ENCODE measurements at places on chromosomes 5 and 9.
A peak's percentile ranks its signal among the peaks of the same experiment; 100 is the strongest.

DNA sequence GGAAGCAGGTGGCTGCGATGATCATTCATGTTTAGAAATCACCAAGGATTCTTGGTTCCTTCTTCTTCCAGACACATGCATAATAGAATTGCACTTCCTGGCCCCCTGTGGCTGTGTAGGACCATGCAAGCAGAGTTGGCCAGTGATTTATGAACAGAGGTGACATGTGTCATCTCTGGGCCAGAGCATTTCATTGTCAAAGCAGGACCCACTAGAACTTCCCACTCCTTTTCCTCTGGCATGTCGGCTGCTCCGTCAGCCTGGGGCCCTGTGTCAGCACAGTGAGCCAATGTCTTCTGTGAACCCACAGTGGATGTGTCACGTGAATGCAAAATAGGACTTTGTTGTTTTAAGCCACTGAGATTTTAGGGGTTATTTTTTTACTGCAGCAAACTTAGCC lies 59.2 kb downstream of the HSD17B3 start:
- DNase-seq: no peak

DNA sequence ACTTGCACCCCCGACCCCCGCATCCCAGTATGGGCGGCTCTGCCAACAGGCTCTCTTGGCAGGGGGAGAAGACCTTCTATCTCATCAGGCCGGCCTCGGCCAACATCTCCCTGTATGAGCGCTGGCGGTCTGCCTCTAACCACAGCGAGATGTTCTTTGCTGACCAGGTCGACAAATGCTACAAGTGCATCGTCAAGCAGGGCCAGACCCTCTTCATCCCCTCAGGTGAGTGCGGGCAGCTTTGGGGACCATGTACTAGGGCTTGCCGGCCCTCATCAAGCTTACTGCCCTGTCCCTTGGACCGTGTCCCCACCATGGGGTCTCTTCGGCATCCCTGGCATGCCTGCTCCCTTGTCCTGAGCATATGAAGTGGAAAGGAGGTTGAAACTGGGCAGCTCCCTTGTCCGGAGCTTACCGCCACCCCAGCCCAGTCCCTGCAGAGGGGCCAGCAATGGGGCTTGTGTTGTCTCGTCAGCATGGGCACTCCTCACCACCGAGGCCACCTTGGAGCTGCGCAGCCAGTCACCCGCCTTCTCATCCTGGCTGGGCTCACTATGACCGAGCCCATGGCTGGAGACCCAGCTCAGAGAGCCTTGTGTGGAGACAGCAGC lies 78.1 kb downstream of the PHF2 start:
- DNase-seq: no peak

GRCh38 chr5:54021431-54022164 lies 288.8 kb downstream of the ARL15 start:
- no peak for DNase-seq

- no peak for DNase-seq
Observed at GRCh38 chr9:130407916-130408663, 36.7 kb upstream of the ASS1 start.

DNA sequence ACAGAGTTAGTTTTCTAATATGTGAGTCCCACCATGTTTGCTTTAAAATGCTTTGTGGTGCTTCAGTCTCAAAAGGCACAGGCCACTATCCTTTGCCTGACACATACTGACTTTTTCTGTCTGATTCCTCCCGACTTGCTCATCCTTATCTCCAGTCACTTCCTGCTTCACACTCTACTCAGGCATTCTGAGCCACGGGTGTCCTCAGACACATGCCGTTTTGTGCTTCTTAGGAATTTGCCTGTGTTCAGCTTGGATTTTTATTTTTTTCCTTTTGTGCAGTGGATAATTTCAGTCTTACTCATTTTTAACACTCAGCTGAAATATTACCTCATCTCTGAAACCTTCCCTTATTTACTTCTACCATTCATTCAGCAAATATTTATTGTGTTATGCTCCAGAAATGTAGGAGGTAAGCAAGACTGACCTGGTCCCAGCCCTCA lies 54.1 kb downstream of the MAN2A1 start:
- no peak for DNase-seq

DNA sequence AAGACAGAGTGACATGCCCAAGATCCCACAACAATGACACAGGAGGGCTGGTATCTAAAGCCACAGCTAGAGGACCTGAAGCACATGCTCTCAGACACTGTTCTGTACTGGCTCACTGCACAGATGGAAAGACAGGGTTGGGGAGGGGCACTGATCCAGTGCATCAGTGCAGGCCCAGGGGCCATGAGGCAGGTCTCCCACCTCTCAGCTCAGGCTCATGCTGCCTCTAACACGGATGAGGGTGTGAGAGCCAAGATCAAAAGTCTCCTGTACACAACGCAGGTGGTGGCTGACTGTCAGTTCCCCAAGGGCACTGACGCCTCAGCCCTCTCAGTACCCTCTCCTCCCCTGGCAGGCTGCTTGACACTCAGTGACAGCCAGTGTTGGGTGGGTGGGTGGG lies 10.9 kb downstream of the RAPGEF1 start:
- peak; percentile 77 for DNase-seq

GRCh38 chr5:146427619-146427997 lies 19.5 kb upstream of the TCERG1 start:
- DNase-seq: no peak

DNA sequence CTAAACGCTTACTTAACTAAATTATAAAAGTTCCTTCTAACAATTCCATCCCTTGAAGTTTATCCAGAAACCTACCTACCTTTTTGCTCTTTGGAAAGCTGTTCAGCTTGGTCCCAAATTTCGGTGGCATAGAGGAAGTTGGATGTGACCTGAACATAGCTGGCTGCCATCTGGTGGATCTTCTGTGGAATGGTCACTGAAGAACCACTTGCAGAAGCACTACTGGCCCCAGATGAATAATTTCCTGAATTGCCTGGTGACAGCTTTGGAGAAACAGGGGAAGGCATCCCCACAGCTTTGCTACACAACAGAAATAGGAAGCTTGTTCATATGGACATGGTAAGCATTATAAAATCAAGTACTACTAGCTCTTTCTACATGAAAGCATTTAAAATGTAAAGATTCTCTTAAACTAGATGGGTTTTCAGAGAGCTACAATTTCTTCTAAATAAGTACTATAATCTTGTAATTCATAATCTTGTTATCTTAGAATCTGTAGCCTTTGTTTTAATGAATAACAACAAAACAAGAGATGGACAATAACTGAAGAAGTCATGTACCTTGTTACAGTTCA lies 9.9 kb downstream of the LEAP2 start:
- peak; percentile 16 for DNase-seq

GRCh38 chr5:77885519-77885918 lies 109.4 kb upstream of the TBCA start:
- DNase-seq: no peak

DNA sequence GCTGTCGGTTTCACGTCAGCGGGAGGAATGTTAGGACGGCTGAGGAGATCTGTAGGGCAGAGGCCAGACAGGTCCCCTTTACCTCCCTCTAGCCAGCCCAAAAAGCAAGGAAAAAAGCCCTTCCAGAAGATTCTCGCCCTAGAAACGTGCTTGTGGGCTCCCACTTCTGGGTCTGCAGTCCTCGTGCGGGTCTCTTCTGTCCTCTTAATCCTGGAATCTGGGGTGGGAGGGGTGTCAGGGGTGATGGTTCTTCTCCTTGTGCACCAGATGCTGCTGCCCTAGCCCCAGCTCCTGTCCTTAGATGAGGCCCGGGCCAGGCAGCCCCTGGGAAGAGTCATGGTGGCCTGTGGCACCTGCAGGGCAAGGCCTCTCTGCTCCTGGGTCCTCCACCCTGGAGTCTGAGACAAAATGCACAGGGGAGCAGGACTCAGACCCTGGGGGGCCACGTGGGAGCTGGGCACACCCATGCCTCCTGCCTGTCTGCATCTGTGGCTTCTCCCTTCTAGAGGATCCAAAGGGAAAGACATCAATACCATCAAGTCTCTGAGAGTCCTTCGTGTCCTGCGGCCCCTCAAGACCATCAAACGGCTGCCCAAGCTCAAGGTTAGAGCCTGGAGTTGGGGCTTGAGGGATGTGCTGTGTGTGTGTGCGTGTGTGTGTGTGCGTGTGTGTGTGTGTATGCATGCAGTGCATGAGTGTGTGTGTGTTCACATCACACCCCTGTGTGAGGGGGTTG lies 174.2 kb downstream of the CACNA1B start:
- DNase-seq: no peak

DNA sequence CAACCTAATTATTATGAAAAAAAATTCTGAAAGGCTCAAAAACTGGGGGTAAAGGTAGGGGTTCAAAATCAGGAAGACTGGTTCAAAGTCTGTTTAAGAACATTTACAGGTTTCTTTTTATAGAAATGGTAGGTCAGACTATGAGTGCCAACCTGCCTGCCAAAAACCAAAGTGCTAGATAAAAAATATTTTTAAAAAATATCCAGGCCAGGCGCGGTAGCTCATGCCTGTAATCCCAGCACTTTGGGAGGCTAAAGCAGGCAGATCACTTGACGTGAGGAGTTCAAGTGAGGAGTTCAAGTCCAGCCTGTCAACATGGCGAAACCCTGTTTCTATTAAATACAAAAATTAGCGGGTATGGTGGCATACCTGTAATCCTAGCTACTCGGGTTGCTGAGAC lies 67.0 kb downstream of the NR3C1 start:
- no peak for DNase-seq

DNA sequence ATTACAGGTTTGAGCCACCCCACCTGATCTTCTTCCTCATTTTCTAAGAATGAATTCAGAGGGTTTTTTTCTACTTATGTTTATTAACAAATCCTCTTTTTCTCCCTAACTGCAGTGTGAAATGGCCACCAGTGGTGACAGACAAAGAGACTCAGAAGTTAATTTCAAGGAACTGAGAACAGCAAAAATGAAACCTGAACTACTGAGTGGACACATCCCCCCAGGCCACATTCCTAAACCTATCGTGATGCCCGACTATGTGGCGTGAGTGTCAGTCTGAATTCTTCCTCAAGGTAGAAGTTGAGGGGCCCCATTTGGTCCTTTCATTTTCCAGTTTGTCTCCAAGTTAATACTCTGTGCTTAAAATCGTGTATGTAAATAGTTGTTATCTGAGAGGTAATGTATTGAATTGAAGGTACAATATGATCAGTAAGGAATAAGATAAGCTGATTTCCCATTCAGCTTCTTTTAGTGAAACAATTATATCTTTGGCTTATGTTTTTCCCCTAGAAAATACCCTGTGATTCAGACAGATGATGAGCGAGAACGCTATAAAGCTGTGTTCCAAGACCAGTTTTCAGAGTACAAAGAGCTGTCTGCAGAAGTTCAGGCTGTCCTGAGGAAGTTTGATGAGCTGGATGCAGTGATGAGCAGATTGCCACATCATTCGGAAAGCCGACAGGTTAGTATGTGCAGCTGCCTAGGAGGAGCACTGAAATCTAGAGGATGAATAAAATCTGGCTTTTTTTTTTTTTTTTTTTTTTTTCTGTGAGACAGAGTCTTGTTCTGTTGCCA lies 17.7 kb downstream of the MARVELD2 start:
- DNase-seq: no peak

GRCh38 chr9:98903961-98904411 lies 39.7 kb upstream of the COL15A1 start:
- no peak for DNase-seq

GRCh38 chr5:96636594-96636993 lies 25.6 kb upstream of the CAST start:
- DNase-seq: no peak

- DNase-seq: no peak
Observed at GRCh38 chr9:70012569-70012968, 31.1 kb upstream of the MAMDC2 start.

GRCh38 chr5:125151150-125151900 lies 404.9 kb upstream of the ZNF608 start:
- no peak for DNase-seq

DNA sequence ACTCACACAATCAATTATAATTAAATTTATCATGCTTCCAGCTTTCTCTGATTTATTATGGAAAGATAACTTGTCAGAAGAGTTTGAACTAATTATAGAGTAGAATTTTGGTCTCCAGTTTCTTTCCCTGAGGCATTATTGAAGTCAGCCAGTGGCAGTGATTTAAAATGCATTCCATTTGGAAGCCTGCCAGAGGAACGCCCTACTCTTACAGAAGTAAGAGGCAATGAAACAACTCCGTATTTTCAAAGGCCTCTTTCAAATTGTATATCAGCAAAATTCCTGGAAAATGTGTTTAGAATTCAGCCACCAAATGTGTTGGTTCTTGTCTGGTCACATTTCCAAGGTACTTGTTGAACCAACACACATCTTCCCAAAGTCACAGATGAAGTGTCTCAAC lies 640.9 kb downstream of the SEMA5A start:
- DNase-seq: no peak

DNA sequence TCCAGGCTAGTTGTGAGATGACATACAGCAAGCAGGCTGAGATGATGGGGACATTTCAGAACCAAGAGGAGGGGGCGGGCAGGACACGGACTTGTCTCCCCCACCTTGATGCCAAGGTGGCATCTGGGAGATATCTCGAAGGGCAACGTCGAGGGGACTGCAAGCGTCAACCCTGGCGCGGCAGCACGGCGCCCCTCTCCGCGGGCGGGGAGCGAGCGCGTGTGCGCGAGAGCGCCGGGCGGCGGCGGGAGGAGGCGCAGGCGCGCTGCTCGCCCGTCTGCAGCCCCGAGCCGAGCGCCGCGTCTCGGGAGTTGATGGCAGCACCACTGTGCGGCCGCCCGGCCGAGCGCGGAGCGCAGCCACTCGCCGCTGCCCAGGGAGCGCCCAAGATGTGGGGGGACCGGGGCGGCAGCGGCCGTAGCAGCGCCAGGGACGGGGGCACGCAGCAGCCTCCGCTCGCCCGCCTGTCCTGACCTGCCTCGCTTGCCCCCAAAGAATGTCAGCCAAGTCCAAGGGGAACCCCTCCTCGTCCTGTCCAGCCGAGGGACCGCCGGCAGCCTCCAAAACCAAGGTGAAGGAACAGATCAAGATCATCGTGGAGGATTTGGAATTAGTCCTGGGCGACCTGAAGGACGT lies at the start of gene PRR16:
Gene PRR16, plus strand, starts transcription at position 310 of the 636 bp plus-strand sequence.
- DNase-seq: no peak

DNA sequence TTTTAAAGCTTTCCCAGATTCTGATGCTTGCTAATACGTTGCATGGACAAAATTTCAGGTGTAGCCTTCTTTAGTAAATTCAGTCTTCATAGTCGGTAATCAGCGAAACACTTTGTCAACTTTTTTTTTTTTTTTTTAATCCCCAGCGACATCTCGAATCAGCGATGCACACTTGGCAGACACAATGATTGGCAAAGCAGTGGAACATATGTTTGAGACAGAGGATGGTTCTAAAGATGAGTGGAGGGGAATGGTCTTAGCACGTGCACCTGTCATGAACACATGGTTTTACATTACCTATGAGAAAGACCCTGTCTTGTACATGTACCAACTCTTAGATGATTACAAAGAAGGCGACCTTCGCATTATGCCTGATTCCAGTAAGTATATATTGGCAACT lies 66.8 kb upstream of the NXNL2 start:
- DNase-seq: no peak
